Activated T-cell treated with anti-CD3 and anti-CD28 coated beads for 1 hour (primary cell): ENCODE measurements at places on chromosomes 16 and 17.

DNA sequence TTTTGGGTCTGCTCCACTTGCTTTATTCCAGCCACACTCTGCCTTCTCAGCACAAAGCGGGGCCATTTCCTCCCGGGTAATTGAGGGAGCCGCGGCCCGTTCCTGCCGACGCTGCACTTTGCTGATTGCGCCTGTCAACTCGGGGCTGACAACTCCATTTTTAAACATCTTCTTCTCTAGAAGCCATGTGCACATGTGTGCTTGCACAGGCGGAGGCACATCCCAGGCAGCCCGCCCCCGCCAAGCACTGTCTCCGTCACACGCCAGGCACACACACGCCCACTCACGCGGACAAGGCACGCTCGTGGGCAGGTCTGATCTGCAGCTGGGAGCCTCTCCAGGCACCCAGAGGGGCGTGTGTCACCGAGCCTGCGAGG, 63.2 kb downstream of the ENGASE start:
- DNase-seq = no peak

GRCh38 chr17:32444301-32445073, at the start of gene PSMD11:
Gene PSMD11, plus strand, starts transcription at chr17:32444510. Its CDS starts 14 bp downstream, at chr17:32444524.
- DNase-seq = peak; percentile 98

GRCh38 chr17:41656249-41657023, 32.1 kb upstream of the KRT17 start:
- no peak for DNase-seq

DNA sequence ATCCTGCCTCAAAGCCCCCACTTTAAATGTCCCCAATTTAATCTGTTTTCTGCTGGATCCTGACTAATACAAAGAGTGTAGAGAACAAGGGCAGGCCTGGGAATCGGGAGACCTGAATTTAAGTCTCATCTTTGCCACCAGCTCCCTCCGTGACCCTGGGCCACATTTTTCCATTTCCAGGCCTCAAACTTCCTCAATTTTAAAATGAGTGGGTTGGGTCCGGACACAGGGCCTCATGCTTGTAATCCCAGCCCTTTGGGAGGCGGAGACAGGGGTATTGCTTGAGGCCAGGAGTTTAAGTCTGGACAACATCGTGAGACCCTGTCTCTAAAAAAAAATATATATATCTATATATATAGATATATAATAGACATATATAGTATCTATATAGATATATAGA, 61.4 kb downstream of the SRL start:
- no peak for DNase-seq

DNA sequence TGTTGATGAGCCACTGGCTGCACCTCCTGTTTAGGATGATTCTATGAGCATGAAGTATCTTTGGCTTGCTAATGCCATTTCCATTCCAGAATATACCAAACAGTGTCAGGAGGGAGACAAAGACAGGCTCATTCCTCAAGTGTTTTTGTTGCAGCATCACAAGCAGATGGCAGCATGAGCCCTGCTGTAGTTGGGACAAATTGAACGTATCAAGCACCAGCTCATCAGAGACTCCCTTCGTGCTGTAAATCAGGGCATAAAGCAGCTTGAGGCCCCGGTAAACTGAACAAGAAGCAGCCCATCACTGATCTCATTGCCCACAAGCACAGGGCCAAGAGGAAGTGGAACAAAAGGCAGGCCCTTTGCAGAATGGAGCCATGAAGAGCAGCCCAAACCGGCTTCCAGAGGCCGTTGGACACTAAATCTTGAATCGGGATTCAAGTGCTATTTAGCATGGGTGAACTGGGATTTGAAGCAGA, 45.9 kb upstream of the HS3ST3A1 start:
- DNase-seq = no peak

GRCh38 chr16:15777533-15778203, 79.2 kb downstream of the MYH11 start:
- DNase-seq = no peak

GRCh38 chr16:57807968-57808528, 5.8 kb upstream of the KIFC3 start:
- peak; percentile 46 for DNase-seq

GRCh38 chr17:64653325-64653984, 8.7 kb downstream of the SMURF2 start:
- no peak for DNase-seq

- no peak for DNase-seq
These were observed 11.8 kb downstream of the C17orf75 start for GRCh38 chr17:32330147-32330546.

- no peak for DNase-seq
These were observed 4.1 kb downstream of the FAM171A2 start for GRCh38 chr17:44359458-44360143.

- peak; percentile 60 for DNase-seq
These were observed 20.9 kb downstream of the TNS4 start for GRCh38 chr17:40480501-40481003.

GRCh38 chr16:13402601-13403000, 501.2 kb downstream of the SHISA9 start:
- DNase-seq = no peak

GRCh38 chr17:14306596-14306995, 5.7 kb downstream of the HS3ST3B1 start:
- no peak for DNase-seq

DNA sequence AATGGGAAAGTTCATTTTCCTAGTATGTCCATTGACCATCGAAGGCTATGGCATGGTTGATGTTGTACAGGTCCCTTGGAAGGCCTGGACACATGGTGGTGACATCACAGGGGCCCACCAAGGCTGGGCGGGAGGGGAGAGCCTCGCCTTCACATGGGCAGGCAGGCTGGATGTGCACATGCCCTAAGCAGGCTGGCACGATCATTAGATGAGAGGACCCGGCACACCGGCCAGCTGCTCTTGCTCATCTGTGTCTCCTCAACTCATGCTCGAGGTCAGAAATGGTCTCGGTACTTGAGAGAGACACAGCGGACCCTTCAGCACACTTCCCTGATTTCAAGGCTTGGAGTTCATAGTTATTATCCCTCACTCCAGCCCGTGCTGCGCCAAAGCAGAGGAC, 416.9 kb upstream of the ZFHX3 start:
- DNase-seq = no peak

GRCh38 chr16:19227643-19228042, 57.9 kb upstream of the CLEC19A start:
- DNase-seq = no peak

GRCh38 chr17:56158344-56158743, 5.1 kb downstream of the ANKFN1 start:
- no peak for DNase-seq

DNA sequence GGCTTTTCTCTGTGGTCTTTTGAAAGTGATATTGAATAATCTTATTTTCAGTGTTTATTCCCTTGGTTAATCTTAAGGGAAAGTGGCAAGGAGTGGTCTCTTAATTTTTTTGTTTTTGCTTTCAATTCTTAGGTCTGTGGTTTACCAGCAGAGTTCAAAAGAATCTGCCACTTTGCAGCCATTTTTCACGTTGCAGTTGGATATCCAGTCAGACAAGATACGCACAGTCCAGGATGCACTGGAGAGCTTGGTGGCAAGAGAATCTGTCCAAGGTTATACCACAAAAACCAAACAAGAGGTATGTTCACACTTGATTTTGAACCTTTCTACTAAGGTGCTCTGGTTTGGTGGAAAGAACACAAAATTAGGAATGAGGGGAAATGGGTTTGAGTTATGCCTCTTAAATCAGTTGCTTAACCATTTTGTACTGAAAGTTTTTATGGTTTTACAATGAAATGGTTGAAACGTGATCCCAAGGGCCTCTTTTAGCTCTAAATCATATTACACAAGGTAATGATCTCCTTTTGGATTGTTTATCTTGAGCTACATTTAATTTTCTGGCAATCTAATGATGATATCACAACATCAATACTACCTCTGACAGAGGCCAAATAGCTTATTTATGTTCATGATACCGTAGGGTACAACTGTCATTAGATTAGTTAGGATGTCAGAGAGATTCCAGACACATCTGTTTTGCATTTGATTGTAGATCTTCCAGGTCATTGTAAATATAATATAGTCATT, 51.6 kb upstream of the CRISPLD2 start:
- DNase-seq = no peak

DNA sequence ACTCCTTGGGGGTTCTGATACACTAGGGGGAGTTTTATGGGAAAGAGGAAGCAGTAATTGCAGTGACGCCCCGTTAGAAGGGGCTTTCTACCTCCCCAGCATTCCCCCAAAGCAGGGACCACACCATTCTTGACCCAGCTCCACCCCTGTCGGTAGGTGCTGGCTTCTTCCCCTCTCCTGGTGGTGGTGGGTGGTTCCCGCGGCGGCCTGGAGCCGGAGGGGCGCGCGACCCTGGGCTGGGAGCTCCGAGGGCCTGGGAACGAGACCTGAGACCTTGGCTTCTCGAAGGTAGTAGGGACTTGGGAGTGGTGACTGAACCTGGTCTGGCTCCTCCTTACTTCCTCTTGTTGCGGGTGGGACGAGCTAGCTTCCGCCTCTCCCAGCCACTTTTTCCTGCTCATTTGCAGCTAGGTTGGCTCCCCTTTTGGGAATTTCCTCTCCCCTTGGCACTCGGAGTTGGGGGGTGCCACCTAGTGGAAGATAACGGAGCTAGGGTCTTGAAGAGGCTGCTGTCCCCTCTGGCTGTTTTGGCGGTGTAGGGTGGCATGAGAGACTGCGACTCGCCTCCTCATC, 438 bp downstream of the GRN start:
- DNase-seq = no peak

DNA sequence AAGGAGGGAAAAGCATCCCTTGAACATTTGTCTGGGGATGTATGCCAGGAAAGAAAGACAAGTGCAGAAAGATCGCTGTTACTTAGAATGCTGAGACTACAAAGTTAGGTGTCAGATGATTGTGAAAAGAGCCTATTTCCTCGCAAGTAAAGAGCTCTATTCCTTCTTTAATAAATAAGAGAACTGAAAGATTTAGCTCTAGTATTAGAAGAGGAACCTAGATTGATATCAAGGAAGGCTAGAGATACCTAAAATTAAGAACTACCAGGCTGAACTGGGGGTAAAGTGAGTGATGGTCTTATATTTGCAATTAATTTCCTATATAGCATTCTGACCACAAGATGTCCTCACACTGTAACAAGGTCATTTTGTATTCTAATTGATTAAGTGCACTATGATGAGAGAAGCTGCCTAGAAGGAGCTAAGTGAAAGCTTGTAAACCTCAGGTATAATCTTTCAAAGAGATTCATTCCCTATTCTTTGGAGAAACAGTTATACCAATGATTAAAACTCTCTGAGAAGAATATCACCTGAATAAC, 62.3 kb downstream of the SSH2 start:
- no peak for DNase-seq

GRCh38 chr16:17301184-17301583, 169.6 kb downstream of the XYLT1 start:
- no peak for DNase-seq

DNA sequence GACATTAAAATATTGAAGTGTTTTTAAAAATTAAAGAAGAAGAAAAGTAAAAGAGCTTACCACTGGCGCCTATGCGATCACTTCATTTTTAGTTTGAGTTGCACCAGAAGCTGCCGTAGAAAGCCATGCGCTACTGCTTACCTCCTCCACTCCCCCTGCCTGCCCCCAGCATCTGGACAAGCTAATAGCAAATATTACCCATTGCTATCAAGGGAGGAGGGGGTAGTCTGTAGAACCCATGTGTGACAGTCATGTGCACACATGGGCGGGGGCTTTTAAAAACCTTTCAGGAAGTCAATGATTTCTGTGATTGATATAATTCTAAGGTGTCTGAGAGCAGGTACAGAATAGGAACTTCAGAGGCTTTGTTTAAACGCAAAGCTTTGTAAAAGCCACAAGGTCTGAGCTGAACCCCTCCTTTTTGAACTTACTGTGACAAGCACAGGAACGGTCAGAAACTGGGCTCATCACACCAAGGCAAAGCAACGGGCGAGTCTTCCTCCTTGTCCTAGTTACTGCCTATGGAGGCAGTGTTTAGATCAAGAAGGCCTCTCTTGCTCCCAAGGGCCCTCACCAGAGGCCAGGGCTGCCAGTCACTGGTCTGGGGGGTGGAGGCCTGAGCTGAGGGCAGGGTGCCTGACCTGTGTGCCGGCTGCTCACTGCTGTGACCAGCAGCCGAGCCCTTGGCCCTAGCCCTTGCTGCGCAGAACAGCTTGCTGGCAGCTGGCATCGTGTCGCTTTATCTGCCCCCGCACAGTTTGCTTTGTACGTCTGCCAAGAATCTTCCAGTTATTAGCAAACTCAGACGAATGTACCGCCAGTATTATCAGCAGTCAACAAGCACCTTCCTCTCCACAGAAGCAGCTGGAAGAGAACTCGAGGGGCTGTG, 15.0 kb downstream of the GINS2 start:
- DNase-seq = no peak

DNA sequence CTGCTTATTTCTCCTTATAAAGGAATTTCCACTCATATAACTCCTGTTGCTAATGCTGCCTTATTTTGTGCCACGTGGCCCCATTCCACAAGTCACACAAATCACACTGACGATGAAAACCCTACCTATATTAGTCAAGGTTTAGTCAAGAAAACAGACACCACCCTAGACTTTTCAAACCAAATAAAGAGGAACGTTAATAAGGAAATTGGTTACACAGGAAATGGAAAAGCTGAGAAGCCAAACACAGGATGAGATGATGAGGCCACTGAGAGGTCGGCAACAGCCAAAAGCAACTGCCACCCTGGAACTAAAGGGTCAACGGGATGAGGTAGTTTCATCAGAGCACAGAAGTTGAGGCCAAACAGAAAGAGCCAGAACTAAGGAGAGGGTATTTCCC, 47.3 kb upstream of the ALOX12 start:
- no peak for DNase-seq
